ENCODE measurements at places on chromosomes 7 and 10.

DNA sequence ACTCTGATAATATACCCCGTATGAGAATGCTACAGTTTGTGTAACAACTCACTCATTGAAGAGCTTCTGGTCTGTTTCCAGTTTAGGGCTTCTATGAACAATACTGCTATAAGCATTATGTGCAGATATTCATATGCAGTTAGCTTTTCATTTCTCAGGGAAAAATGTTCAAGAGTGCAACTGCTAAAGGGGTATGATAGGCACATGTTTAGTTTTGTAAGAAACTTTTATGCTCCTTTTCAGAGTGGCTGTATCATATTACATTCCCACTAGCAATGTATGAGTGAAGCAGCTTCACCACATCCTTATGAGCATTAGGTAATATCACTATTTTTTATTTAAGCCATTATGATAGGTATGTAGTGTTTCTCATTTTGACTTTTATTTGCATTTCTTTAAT lies 182.6 kb upstream of the CXCL12 start:
- DNase-seq = no peak

DNA sequence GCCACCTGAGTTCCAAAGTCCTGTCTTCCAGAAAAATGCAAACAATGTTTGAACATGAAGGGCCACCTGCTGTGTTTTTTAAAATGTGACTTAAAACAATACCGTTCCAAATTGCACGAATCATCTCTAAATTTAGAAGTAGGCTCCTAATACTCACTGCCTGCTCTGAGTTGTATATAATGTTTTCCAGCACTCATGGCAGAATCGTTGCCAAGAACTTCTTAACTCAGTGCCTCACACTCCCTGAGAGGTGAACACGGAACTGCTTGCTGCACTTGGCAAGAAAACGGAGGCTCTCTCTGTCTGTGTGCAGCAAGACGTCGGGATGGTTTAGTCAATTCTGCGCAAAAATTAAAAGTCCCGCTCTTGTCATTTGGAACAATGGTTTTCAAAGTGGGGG lies 757.3 kb upstream of the AUTS2 start:
- DNase-seq = no peak

- DNase-seq = no peak
Observed at GRCh38 chr10:70699659-70700174, 27.4 kb downstream of the ADAMTS14 start.

DNA sequence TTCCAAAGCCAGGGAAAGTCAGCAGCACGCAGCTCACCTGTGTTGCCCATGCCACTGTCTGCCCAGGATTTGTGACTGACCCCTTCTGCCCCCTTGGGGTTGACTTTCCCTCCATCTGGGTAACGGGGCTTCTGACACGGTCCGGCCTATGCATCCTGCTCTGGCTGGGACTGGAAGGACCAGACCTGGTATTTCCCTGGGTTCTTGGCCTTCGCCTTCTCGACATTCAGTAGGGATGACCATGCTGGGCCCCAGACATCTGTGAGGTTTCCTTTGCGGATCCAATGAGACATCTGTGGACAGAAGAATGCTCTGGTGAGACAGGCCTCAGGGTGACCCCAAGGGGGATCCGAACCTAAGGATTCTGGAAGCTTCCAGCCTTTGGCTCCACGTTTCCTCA lies 34.2 kb upstream of the ZNF716 start:
- no peak for DNase-seq

DNA sequence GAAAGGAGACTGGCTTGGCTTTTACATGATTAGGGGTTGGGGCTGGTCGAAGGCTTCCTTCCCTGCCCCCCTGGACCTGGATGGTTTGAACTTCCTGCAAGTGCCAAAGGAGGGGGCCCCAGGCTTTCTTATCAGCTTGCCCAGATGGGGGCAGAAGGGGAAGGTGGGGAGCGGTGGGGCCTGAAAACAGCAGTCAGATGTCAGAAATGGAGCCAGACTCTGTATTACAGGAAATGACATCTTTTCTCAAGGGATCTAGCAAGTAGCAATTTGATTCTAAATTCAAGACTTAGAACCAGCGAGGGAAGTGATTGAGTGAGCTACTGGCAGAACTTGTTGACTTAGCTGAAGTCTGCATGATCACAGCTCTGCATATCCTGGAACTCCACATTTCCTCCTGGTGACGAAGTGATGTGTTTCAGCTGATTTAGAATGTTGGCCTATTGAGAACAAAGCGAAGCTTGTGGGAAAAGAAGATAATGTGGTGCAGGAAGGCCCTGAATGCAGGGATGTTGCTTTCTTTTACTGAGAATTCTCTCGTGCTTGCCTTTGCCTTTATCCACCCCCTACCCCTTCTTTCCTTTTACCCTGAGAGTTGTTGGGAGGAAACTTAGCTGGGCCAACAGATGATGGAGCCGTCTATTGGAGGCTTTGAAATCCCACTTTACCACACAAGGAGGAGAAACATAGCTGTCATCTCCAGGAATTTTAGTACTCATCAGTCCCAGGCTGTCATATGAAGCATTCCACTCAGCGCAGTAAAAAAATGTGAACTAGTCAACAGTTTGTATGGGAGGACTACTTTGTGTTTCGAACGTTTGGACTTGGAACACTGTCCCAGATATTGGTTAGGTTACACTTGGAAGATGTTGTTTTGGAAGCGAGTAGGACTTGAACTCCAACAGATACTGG lies 43.2 kb downstream of the CCNY start:
- DNase-seq = no peak

DNA sequence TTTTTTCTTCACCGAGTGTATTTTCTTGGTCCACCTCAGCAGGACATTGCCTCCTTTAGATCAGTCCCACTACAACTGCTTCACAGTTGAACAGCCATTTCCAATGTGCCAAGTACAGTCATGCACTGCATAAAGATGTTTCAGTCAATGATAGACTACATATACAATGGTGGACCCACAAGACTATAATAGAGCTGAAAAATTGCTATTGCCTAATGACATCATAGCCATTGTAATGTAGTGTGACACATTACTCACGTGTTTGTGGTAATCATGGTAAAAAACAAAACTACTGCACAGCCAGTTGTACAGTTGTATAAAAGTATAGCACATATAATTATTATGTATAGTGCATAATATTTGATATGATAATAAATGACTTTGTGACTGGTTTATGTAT lies 113.8 kb upstream of the HPS1 start:
- DNase-seq = no peak

GRCh38 chr7:74482197-74482467 lies 28.4 kb downstream of the GTF2IRD1 start:
- DNase-seq = no peak
